HuH-7.5 (cell line): ENCODE measurements at places on chromosomes 12 and 14.

- peak; percentile 59 for DNase-seq
These were observed 1.2 kb upstream of the WSB2 start for GRCh38 chr12:118061873-118062843.

DNA sequence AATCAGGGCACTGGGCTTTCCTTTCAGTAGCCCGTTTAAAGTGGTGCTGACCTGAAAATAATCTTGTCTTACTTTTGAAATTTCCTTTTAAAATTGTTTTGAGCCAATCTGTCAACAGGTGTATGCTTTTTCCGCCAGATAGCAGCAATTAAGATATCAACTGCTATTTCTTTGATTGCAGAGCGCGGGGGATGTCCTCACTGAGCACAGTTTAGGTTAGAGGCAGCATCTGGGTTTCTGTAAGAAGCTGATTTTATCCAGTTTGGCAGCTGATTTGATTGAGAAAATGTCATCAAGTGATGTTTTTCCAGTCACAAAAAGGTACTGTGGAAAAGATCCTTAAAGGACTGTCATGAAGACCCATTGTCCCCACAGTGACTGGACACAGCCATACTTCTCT, 371.8 kb downstream of the ADAMTS20 start:
- no peak for DNase-seq

DNA sequence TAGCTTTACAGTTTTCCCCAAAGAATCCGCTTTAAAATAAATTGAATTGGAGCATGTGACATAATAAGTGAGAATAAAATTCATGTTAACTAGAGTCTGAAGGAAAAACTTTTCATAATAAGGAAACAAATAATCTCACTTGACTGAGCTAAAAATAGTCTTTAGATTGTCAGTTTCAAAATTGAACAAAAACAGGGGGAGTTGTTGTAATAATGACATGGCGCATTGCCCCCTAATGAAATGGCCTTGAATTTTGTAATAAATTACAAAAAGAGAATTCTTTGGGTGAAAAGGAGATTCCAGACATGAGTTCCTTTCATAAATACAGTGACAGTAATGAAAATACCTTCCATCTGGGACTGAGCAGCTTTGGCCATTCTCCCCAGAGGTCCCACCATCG, 178.6 kb downstream of the EFCAB11 start:
- no peak for DNase-seq

DNA sequence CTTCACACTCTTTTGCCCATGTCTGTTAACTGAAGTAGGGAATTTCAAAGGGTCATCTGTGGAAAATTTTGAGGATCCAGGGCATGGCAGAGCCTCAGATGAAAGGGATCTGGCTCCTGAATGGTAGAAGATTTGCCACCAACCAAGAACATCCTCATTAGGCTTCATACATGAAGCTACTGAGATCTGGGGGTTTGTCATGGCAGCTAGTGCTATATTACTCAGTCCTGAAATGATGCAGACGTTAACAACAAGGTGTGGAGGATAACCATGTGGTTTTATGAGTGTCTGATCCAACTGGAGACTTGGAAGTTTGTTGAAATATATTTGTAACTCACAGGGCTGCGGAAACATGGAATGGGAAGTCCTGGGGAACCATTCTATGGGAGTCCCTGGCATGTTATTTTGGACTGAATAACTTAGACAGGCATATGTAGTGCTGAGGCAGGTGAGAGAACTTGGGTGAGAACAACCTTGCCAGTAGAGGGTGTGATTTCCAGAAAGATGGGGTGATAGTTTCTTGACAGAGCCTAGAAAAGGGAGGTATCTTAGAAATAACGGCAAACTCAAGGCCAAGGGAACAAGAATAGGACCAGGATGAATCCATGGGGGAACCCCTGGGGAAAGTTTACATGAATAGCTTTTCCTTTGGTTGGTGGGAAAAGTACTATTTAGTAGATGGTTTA, 42.0 kb upstream of the C12orf75 start:
- no peak for DNase-seq

DNA sequence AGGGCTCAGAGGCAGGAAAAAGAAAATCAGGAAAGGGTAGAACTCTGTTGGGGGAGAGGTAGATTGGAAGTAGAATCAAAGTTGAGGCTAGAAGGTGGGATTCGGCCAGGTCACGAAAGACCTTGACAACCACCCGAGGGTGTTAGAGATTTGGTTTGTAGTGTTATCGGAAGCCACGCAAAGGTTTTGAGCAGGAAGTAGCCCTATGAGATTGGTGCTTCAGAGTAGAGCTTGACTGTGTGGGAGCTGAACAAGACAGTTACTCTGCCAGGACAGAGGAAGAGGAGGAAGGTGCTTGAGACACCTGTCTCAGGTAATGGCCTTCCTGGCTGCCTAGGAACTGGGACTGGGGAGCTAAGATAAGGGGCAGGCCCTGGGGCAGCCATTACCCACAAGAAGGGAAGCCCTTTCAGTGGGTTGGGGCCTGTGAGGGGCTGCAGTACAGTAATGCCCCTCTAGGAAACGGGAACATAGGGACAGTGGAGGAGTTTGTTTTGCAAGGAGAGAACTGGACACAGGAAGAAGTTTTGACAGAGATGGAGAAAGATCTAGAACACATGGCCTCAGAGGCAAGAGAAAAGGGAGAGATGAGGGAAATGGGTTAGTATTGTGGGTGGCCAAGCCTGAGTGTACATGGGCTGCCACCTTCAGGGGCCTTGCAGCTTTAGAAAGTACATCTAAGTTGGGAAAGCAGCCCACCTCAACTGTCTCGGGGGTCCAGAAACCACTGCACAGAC, 73.5 kb downstream of the RIN3 start:
- DNase-seq, result no peak

- DNase-seq, result no peak
These were observed 10.4 kb downstream of the AKAP5 start for GRCh38 chr14:64475585-64476273.

GRCh38 chr12:14264316-14264715, 101.2 kb upstream of the ATF7IP start:
- no peak for DNase-seq

- DNase-seq, result no peak
These were observed 165.2 kb downstream of the VRK1 start for GRCh38 chr14:96962337-96962736.
